ENCODE measurements at places on chromosomes 1 and 21.
A peak's percentile ranks its signal among the peaks of the same experiment; 100 is the strongest.

GRCh38 chr1:111236379-111236778, 8.9 kb downstream of the CHI3L2 start:
- DNase-seq, result no peak

- no peak for DNase-seq
Measured at GRCh38 chr1:228980232-228980937, 245.1 kb downstream of the RHOU start.

- no peak for DNase-seq
Measured at GRCh38 chr1:94580367-94581115, 39.0 kb upstream of the F3 start.

DNA sequence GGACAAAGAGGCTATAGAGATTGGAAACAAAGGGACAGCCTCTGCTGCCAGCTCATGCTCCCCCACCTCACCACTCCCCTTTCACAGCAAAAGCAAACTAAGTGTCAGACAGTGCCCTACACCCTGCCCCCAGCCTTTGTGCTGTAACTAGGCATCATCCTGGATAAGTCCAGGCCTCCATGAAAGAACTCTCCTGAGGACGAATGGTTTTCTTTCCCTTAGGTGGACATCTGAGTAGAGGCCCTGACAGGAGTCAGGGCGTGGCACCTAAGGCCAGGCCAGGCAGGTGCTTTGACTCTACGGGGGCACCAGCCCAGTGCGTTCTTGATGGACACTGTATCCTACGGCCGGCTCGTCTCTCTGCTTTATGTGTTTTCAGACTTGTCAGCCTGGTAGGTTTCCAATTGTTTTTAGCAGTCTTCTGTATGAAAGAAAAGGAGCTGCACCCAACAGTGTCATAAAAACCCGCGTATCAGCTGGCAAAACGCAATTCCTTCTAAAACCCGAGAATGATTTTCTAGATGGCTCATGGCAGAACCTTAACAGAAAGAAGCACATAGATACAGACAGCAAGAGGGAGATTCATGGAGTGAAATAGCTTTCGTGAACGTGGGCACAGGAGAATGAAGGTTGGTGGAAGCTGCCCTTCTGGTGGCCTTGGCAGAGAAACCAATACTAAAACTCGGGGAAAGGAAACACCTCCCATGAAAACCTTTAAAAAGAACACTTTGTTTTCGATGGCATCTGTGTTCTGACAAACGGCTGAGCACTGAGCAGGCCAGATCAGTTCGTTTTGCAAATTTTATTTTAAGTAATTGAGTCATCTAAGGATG, 51.7 kb upstream of the AJAP1 start:
- DNase-seq, result no peak

GRCh38 chr21:38258521-38259485, 2.0 kb downstream of the KCNJ15 start:
- no peak for DNase-seq

GRCh38 chr1:57620605-57621004, 196.7 kb upstream of the DAB1 start:
- DNase-seq, result no peak

DNA sequence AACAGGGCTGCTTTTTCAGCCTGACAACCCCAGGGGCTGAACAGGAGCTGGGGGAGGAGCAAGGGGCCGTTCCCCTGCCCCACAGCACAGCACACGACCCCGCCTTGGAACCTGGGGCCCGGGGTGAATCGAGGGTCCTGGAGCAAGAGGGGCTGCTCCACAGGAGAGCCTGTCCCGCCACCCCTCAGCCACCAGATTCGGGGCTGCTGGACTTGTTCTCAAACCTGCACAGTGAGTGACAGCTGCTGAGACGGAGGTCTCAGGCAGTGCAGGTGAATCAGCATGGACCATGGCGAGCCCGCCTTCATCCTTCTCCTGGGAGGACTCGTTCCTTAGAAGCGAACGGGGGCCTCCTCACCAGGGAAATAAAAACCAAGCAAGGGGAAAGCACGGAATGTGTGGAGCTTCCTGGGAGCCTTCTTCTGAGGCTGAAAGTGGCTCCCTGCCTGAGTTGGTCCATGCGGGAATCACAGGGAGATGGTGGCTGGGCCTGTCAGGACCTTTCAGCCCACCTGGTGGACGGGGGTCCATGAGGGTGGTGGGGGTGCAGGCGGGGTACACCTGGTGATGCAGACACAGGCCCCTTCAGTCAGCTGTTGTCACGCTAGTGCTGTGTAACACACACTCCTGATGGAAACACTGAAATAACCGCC, 125.4 kb downstream of the SIK1 start:
- DNase-seq, result no peak

GRCh38 chr1:119510046-119510445, 3.0 kb downstream of the HSD3B1 start:
- no peak for DNase-seq

DNA sequence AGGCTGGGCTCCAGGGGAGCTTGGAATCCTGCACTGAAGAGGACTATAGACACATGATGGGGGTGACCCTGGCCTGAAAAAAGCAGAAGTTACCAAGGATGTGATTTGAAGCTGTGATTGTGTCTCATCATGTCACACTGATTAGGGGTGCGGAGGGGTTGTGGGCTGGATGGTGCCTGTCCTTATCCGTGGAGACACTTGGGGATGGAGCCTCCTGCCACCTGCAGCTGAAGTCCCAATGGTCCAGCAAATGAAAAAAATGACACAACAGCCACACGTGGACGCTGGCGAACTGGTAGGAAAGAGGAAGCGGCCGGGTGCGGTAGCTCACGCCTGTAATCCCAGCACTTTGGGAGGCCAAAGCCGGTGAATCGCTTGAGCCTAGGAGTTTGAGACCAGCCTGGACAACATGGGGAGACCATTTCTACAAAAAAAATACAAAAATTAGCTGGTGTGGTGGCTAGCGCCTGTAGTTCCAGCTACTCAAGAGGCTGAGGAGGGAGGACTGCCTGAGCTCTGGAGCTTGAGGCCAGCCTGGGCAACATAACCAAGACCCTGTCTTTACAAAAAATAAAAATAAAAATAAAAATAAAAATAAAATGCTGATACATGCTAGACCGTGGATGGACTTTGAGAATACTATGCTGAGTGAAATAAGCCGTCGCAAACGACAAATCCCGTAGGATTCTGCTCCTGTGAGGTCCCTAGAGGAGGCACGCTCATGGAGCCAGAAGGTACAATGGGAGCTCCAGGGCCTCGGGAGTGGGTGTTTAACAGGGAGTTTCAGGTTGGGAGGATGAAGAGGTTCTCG, 838 bp upstream of the IBA57 start:
- DNase-seq, result no peak

- DNase-seq, result peak; percentile 60
Measured at GRCh38 chr1:219476116-219476515, 136.8 kb downstream of the ZC3H11B start.

GRCh38 chr21:45573452-45574035, 31.3 kb upstream of the SLC19A1 start:
- DNase-seq, result no peak

- no peak for DNase-seq
Measured at GRCh38 chr1:156742017-156742416, 1.1 kb upstream of the MRPL24 start.

DNA sequence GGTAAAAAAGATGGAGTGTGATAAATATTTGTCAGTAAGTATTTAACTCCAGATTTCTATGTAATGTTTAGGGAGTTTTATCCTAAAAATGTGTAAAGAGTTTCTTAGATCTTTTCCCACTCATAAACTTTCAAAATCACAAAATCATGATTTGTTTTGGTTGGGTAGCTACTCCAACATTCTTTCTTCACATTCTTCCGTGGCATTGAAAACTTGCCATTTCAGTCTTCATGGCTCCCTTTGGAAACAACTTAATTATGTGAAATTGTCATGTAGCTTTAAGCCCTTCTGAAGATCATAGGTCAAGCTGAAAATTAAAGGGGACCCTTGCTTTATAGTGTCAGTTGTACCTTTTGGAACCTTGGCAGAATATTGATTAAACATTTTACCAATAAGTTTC, 73.2 kb downstream of the ADGRL2 start:
- DNase-seq, result no peak

DNA sequence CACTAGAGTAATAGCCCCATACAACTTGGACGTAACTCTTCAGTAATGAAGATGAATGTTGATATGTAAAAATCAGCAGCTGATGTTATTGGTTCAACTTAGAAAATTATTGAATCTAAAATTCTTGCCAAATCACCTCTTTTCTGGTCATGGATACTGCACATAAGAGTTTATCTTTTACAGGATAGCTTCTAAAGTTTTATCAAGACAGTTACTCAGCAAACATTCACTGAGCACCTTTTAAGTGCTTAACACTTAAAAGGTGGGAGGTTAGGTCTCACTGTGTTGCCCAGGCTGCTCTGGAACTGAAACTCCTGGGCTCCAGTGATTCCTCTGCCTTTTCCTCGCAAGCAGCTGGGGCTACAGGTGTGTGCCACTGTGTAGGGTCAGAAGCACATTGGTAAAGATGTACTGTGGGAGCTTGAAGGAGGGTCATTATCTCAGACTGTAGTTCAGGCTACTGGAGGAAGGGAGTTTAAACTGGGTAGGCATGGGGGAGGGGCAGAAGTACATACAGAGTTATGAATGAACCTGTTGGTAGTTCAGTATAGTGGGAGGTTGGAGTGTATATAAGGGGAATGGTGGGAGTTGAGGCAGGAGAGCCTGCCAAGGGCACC, 2.0 kb downstream of the MPZL1 start:
- DNase-seq, result no peak

DNA sequence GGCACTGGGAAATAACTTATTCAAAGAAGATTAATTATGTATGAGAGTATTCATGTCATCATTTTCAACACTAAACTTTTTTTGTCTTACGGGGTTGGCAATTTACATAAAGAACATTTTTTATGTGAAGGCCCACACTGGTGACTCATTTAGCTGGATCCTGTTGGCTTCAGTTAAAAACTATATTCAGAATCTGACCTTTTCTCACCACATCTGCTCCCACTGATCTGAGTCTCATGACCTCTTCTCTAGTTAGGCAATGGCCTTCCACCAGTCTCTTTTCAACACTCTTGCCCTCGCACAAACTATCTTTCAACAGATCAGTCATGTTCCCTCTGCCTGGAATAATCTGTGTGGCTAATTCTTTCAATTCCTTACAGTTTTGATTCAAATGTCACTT, 53.4 kb downstream of the TMPRSS15 start:
- no peak for DNase-seq

DNA sequence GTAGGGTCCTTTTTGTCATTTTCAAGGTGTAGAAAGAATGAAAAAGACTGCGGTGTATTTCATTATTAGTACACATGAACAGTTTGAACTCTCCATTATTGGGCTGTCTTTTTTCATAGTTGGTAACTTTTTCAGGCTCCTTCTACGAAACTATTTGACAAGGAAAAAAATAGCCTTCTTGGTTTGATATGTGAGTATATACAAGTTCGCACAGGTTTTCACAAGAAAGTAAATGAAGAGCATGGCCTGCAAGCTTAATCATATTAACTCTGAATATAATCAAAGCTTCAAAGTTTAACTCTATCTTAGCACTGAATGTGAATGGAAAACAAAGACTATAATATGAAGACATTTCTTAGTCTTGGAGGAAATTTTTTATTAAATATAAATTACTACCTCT, 290.0 kb upstream of the ADGRL2 start:
- no peak for DNase-seq

DNA sequence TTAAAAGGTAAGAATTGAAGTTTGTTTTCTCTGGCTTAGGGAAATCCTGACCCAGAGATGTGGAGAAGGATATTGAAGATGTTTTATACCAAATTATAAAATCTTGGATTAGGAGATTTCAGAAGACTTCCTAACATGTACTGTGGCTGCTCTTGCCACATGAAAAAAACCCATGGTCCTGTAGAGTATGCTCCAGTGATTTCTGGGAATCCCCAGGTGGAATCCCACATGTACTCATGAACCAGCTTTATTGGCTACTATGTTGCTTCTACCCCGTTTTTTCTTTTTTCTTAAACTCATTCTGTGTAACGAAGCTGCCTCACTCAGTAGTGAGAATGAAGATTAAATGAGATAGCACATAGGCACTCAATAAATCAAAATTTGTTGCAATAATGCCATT, 132.7 kb upstream of the SGIP1 start:
- no peak for DNase-seq

Data from MM.1S (cell line).